ENCODE measurements at places on chromosomes 16 and 17. TPM values are rescaled to one million over a fixed set of nuclear protein-coding genes. Genes with fewer than 3 reads are reported as not detected.

- H3K27me3 ChIP-seq: no peaks in the 10 kb centered on the region
- no peaks in the 10 kb centered on the region for H3K4me1 ChIP-seq
- DNase-seq: peak; percentile 40
- H3K36me3 ChIP-seq: peaks cover 98% of the 10 kb centered on the region
- H3K27ac ChIP-seq: no peak overlapping the region
Measured at GRCh38 chr16:10906914-10907756, 30.1 kb downstream of the CIITA start.

DNA sequence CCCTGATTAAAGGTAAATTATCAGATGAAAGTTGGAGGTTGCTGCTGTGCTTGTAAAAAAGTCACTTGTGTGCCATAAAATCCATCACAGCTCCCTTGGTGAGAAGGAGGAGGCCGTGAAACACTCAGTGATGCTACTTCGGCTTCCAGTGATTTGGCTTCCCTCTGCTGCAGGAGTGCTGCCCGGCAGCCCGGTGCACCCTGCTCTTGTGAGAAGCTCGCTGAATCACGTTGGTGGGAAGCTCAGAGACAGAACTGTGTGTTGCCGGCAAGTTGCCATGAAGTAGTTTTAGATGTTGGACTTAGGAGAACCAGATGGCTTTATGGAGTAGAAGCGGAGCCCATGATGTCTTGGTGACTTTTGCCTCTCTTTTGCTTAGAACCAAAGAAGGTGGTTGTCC is 33.3 kb downstream of the MSI2 start:
- H3K27ac ChIP-seq: peak overlapping the region; percentile 68
- H3K4me1 ChIP-seq: peaks cover 19% of the 10 kb centered on the region
- no peaks in the 10 kb centered on the region for H3K27me3 ChIP-seq
- H3K4me3 ChIP-seq: no peak overlapping the region
- DNase-seq: no peak

GRCh38 chr16:85593494-85594221 is 19.5 kb upstream of the GSE1 start:
- H3K36me3 ChIP-seq: no peaks in the 10 kb centered on the region
- peaks cover 8% of the 10 kb centered on the region for H3K4me1 ChIP-seq
- no peaks in the 10 kb centered on the region for H3K27me3 ChIP-seq
- DNase-seq: no peak

DNA sequence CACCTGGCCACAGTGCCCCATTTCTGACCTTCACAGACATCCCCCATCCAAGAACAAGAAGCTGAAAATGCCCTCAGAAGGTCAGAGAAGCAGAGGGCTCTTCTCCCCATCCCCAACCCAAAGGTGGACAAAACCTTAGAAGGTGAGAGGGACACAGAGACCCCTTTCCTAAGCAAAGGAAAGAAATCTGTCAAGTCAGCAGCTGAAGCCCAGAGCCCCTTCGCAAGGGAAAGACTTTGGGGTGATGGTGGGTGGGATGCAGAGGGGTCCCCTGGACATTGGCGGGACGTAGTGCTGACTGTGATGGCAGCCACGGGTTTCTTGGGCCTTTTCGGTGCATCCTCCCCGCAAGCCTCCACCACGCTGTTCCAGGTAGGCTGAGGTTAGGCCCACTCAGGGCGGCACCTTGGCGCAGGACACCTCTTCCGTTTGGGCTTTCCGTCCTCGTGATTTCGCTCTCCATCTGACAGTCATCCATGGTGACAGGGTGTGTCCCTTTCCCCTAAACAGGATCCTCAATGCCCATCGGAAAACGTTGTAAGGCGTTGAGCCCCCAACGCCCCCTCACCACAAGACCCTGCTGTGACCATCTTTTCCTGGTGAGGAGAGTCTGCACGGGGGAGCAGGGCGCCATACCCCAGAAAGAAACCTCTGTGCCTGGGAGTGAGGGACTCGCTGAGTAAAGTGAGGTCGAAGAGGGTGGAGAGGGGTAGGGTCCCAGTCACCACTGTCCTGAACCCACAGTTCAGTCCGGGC is 10.7 kb upstream of the GSDMA start:
- peak overlapping the region; percentile 70 for H3K27ac ChIP-seq
- H3K36me3 ChIP-seq: no peaks in the 10 kb centered on the region
- H3K4me3 ChIP-seq: peak overlapping the region; percentile 52
- H3K4me1 ChIP-seq: no peaks in the 10 kb centered on the region

The MRM3 gene
- 21.6 TPM for total RNA-seq

GRCh38 chr17:65743308-65743655 is 181.8 kb upstream of the AXIN2 start:
- no peaks in the 10 kb centered on the region for H3K36me3 ChIP-seq
- H3K27ac ChIP-seq: no peak overlapping the region
- no peak for DNase-seq
- H3K27me3 ChIP-seq: no peaks in the 10 kb centered on the region
- H3K4me1 ChIP-seq: no peaks in the 10 kb centered on the region

Measured in heart right ventricle (tissue), 16 donors.